ENCODE measurements at places on chromosomes 4 and X. TPM values are rescaled to one million over a fixed set of nuclear protein-coding genes. Genes with fewer than 3 reads are reported as not detected.

TSPAN5 gene
- total RNA-seq, result 9.1 TPM

RBMXL3 gene
- total RNA-seq, result not detected

MAGEC1 gene
- not detected for total RNA-seq

DNA sequence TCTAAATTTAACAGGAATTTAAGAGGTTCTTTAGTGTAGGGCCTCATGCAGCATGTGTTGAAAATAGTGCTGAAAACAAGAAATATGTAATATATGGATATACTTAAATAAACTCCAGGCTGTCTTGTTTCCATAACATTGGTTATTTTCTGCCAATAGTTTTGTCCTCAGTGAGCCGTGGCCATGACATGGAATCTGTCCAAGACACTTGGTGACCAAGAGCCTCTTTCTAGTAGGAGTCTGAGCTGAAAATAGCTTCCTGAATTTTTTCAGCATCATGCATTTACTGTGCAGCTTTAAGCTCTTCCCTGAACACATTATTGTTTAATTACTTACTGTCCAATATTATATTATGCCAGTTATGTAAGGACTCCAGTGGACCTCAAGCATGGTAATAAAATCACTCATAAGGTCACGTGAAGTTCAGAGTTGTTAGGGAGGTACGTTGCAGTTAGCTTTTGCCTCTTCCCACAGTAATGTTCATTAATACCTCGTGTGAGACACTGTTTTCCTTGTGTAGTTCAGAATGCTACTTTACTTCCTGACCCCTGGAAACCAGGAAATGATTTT is 488.2 kb downstream of the GRID2 start:
- no peaks in the 10 kb centered on the region for H3K27me3 ChIP-seq
- no peak for DNase-seq
- H3K36me3 ChIP-seq, result no peaks in the 10 kb centered on the region
- no peak overlapping the region for H3K4me3 ChIP-seq

- peak overlapping the region; percentile 23 for H3K27ac ChIP-seq
- DNase-seq, result no peak
- no peaks in the 10 kb centered on the region for H3K27me3 ChIP-seq
- H3K4me3 ChIP-seq, result no peak overlapping the region
- H3K36me3 ChIP-seq, result no peaks in the 10 kb centered on the region
Observed at GRCh38 chr4:168560184-168561180, 63.6 kb downstream of the PALLD start.

- no peaks in the 10 kb centered on the region for H3K27me3 ChIP-seq
- no peak overlapping the region for H3K4me3 ChIP-seq
- DNase-seq, result no peak
- no peak overlapping the region for H3K27ac ChIP-seq
Observed at GRCh38 chr4:59339631-59340030, 1860.5 kb upstream of the ADGRL3 start.

GRCh38 chrX:9352243-9352642 is 112.6 kb upstream of the TBL1X start:
- H3K27ac ChIP-seq, result no peak overlapping the region
- H3K27me3 ChIP-seq, result no peaks in the 10 kb centered on the region
- H3K4me3 ChIP-seq, result no peak overlapping the region
- no peak for DNase-seq
- no peaks in the 10 kb centered on the region for H3K4me1 ChIP-seq

- no peaks in the 10 kb centered on the region for H3K36me3 ChIP-seq
- no peaks in the 10 kb centered on the region for H3K4me1 ChIP-seq
- DNase-seq, result no peak
Observed at GRCh38 chr4:63607169-63607872, 801.9 kb downstream of the TECRL start.
